ENCODE measurements at places on chromosomes 3 and 15. TPM values are rescaled to one million over a fixed set of nuclear protein-coding genes. Genes with fewer than 3 reads are reported as not detected.

Gene COL8A1
- total RNA-seq, result not detected

Gene CHSY1
- 12.8 TPM for total RNA-seq

GRCh38 chr15:29962407-29962806 lies 120.3 kb upstream of the GOLGA8J start:
- no peak for DNase-seq

- no peak for DNase-seq
Observed at GRCh38 chr3:22013641-22014040, 262.6 kb upstream of the ZNF385D start.

DNA sequence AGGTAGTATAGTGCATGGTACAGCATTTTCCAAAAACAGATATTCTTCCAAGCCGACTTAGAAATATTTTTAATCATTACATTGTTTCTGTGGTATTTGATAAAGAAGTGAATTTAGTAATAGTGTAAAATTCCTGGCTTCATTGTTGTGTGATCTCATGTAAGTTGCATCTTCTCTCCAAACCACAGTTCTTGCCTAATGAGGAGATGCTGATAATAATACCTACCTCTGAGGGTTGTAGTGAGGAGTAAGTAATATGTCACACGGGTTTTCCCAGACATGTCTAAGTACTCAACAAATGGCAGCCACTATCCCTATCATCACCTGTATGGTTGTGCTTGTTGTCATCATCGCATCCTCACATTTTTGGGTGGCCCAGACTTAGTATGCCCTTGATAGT lies 167.3 kb downstream of the SLCO3A1 start:
- DNase-seq, result no peak

GRCh38 chr15:38153781-38154180 lies 98.9 kb upstream of the SPRED1 start:
- DNase-seq, result no peak

- no peak for DNase-seq
Observed at GRCh38 chr3:165830746-165831145, 6.5 kb downstream of the BCHE start.
